ENCODE measurements at places on chromosomes 13 and 19.
A peak's percentile ranks its signal among the peaks of the same experiment; 100 is the strongest.

DNA sequence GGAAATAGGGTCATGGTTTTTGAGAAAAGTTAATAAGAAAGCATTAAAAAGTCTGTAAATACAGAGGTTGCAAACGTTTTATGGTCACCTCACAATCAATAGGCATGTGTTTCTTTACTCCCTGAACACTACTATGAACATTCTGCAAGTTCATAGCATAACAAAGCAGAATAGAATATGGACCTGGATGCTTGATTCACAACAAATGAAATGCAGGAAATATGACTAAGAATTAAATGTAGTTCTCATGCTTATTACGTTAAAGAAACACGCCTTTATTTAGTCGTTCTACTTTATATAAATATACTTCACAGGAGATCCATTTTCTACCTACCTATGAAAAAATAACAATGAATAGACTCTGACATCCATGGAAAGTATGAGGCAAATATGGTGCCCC is 344.0 kb downstream of the KCTD12 start:
- no peak for DNase-seq

DNA sequence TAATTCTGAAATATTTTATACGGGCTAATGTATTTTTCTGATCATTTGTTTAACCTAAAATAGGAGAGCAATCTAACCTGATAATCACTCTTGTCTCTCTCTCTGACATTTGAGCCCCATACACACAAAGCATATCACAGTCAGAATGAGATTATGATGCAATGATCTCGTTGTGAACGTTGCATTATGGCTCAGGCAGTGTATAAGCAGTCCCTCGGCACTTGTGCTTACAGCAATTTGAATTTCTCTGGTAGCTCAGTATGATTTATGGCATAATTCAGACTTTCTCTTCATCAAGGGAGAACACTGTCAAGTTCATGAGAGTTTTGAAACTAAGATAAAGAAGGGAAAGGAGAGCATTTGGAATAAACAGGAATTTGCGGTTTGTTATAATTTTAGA is 256.1 kb downstream of the DACH1 start:
- DNase-seq = no peak

DNA sequence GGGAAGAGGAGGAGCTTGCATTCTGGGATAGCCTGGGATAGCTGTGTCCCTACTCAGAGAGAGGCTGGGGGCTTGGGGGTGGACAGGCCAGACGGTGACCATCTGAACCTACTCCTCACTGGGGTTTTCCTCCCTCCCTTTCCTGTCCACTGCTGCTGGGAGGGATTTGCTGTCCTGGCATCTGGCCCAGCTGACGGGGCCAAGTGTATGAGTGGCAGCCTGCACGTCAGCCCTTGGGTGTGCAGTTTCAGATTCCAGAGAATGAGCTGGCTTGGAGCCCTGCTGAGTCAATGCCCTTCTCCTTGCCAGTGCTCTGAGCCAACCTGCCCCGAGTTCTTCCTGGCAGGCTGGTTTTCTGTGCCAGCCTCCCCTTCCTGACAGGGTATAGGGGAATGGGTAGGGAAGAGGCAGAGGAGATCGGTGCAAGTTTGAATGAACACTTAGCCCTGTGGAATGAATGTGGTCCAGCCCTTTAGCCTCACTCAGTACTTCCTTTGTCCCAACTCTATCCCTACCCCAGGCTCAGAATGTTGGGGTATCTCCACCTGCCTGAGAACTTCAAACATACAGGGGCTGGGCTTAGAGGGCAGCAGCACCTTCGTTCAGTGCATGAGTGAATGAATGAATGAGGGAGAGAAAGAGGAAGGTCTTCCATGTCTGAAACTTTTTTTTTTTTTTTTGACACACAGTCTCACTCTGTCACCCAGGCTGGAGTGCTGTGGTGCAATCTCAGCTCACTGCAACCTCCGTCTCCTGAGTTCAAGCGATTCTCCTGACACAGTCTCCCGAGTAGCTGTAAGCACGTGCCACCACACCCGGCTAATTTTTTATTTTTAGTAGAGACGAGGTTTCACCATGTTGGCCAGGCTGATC is 1.8 kb upstream of the ANGPTL4 start:
- peak; percentile 42 for DNase-seq

- DNase-seq = no peak
These were observed 881 bp downstream of the GEMIN7 start for GRCh38 chr19:45079911-45080370.

DNA sequence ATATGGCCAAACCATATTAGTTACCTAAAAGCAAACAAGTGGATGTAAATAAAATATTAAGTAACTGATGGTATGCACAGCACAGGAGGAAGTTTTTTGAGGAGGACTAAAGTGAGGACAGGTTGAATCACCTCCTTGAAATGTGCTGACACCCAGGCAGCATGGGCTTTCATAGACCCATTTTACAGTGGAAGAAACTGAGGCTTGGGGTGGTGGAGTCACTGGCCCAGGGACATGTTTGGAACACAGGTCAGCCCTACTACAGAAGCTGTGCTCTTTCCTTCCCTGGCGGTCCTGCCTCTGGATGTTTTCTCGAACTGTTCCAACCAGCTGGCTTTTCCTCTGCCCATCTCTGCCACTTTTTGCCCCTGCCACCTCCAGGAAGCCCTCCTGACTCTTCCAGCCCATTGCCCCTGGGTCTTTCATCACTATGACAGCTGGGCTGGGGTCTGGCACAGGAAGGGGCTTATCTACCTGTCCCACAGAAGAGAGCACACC is 11.2 kb upstream of the PTPRS start:
- DNase-seq = no peak

DNA sequence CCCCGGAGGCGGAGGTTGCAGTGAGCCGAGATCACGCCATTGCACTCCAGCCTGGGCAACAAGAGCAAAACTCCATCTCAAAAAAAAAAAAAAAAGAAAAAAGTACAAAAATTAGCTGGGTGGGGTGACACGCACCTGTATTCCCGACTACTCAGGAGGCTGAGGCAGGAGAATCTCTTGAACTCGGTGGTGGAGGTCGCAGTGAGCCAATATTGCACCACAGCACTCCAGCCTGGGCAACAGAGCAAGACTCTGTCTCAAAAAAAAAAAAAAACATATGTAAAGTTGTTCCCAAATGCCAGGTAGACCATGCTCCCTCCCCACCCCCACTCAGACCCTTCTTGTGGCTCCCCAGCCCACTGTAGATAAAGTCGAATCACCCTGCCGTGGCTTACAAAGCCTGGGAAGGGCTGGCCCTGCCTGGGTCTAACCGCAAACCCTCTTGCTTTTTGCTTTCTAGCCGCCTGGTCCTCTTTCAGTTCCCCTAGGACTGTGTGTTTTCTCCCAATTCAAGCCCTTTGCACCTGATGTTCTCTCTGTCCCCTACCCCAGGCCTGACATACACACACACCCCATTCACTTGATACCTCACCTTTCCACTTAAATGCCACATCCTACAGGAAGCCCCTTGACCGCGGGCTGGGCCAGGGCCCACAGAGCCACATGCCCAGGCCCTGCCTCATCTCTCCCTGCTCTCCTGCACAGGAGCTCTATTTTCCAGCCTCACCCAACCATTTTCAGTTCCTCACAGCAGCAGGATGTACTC is 34.4 kb downstream of the MAP4K1 start:
- no peak for DNase-seq

- DNase-seq = no peak
These were observed 155.5 kb upstream of the STARD13 start for GRCh38 chr13:33441015-33441414.

DNA sequence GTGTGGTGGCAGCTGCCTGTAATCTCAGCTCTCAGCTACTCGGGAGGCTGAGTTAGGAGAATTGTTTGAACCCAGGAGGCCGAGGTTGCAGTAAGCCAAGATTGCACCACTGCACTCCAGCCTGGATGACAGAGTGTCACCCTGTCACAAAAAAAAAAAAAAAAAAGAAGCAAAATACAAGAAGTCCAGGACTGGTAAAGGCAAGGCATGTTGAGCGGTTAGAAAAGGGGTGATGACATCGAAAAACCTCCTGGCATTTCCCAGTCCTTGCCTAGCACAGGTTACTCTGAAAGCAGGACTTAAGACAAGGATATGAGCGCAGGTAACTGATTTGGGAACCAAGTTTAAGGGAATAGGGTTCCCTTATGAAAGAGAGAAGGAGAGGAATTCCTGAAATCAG is 2.5 kb upstream of the LILRB4 start:
- no peak for DNase-seq

DNA sequence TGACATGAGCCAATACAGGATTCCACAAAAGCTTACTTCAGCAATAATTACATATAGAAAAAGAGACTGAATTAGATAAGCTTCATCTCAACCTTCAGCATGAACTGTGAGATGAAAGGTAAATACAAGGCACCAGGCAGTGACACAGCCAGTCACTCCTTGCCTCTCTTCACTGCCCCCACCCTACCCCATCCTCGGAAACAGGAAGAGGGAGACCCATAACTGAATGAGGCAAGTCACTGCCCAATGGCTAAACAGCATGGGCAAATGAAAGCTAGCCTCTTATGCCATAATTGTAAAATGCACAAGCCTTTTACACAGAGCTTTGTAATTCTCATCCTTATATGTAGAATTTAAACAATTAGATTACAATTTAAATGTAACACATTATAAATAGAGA is 1.7 kb downstream of the ZNF160 start:
- DNase-seq = no peak

DNA sequence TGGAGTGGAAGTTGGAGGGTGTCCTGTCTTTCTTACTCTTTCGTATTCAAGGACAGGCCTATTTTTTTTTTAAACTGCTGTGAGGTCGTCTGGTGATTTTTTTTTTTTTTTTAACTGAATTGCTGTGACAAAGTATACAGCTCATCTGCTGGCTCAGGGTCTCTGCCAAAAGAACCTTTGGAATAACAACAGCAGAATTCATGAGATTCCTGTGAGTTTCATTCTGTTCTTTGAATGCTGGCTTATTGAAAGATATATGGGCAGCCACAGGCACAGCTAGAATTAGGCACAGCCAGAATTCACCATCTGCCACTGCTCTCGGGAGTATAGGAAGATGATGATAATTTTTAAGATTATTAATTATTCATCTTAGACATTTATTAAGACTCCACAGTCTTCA is 21.4 kb upstream of the FRY start:
- no peak for DNase-seq

DNA sequence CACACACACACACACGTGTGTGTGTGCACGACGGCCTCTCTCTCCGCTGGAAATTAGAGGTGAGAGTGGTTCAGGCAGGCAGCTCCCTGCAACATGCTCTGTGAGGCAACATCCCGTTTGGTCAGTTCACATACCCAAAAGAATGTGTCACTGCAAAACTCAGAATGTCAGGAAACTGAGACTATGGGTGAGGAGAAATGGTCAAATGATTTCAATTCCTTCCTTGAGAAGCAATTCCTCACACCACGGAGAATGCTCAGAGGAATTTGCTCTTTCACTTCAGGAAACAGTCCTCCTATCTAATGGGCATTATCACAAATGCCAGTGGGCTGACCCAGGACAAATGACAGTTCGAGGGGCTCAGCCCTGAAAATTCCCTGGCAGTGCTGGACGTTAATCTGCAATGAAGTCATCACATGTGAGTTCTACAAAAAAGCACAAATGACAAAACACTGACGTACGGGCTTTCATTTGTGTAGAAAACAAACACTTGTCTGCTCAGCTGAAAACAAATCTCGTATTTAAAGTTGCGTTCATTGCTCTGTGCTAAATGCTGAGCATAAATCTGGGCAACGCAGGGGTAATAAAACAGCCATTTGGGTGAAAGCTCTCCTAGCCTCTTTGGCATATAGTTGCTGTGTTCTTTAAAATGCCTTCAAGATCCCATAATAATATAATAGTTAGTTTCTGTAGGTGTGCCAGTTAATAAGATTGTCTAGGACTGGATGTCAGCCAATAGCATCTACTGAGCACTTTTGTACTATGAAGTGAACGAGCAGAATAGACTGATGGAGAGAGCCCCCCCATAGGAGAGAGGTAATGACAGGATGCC is 18.6 kb upstream of the LATS2 start:
- DNase-seq = no peak

- no peak for DNase-seq
These were observed 203.0 kb downstream of the KLF5 start for GRCh38 chr13:73261739-73262216.

- DNase-seq = no peak
These were observed 32.3 kb downstream of the ATP7B start for GRCh38 chr13:51978796-51979556.

- DNase-seq = no peak
These were observed 9.9 kb downstream of the FXYD5 start for GRCh38 chr19:35164418-35164817.

GRCh38 chr13:45122941-45123340 is 2.6 kb downstream of the GTF2F2 start:
- no peak for DNase-seq

- no peak for DNase-seq
These were observed 95.9 kb downstream of the RFC3 start for GRCh38 chr13:33913829-33914228.

GRCh38 chr19:52725528-52725961 is 9.3 kb downstream of the ZNF611 start:
- no peak for DNase-seq

GRCh38 chr19:2070436-2070827 is 19.4 kb upstream of the MKNK2 start:
- DNase-seq = no peak

GRCh38 chr19:53871454-53871853 is 3.8 kb downstream of the MYADM start:
- DNase-seq = no peak

DNA sequence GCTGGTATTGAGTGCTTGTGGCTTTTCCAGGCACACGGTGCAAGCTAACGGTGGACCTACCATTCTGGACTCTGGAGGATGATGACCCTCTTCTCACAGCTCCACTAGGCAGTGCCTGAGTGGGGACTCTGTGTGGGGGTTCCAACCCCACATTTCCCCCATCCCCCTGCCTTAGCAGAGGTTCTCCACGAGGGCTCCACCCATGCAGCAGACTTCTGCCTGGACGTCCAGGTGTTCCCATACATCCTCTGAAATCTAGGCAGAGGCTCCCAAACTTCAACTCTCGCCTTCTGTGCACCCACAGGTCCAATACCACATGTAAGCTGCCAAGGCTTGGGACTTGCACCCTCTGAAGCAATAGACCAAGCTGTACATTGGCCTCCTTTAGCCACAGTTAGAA is 25.3 kb upstream of the ZSCAN18 start:
- DNase-seq = no peak

GRCh38 chr19:48674921-48675824 is 2.4 kb upstream of the NTN5 start:
- peak; percentile 84 for DNase-seq

Data from right kidney (tissue), 9 donors.